ENCODE measurements at places on chromosomes 2 and 18.

DNA sequence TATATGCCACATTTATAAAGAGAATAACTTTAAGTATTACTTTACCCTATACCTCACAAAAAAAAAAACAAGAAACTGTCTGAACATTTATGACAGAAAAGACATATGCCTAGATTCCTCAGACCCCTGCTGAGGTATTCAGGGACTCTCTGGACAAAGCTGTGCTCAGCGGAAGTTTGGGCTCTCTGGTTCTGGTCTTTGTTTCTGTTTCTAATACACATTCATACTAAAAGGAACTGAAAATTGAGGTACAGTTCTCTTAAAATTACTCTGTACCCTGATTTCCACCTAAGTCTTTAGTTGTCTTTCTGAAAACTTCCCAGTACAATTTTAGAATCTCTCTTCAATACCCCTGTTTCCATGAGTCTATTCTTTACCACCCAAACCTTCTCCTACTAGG lies 160.3 kb downstream of the IKZF2 start:
- DNase-seq, result no peak

GRCh38 chr2:226325526-226325925 lies 474.1 kb downstream of the IRS1 start:
- DNase-seq, result no peak

- DNase-seq, result no peak
These were observed 143.4 kb downstream of the RBM43 start for GRCh38 chr2:151118269-151118668.

DNA sequence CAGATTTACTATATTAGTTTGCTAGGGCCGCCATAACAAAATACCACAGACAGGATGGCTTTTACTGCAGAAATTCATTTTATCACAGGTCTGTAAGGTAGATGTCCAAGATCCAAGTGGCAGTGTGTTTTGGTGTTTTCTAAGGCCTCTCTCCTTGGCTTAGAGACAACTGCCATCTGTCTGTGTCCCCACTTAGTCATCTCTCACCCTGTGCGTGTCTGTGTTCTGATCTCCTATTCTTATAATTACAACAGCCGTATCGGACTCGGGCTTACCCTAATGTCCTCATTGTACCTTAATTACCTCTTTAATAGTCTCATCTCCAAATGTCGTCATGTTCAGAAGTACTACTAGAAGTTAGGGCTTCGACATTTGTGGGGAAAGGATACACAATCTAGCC lies 362.3 kb upstream of the CDH19 start:
- DNase-seq, result no peak

GRCh38 chr2:162298669-162299335 lies 19.7 kb downstream of the IFIH1 start:
- DNase-seq, result no peak

DNA sequence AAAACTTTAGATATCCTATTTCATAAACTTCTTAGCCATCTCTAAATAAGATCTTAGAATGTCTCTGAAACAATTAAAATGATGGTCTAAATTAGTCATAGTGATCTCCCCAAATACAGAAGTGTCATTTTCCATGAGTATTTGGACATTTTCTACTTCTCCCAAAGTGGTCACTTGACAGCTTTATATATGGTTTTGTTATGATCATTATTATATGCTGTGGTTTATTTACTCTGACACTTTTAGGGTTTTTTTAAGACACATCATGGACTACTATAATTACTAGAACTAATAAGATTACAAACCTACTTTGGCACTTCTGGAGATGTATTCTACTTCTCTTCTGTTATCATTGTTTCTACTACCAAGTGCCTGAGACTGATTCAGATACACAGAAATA lies 47.1 kb downstream of the SLC25A12 start:
- DNase-seq, result no peak

DNA sequence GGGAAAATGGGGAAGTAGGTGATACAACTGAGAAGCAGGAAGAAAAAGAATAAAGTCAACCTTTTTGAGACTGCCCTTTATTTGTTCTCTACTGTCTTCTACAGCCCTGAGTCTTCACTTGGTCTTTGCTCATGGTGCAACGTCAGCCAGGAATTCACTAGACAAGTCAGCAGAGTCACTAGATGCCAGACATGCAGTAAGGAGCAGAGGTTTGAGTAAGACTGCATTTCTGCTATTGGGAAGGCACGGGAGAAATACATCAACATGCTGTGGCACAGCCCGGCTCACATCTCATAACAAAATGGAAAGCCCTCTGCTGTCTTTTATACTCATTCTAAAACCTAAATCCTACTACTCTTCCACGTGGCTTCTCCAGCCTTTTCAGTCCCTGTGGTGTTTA lies 67.1 kb downstream of the PRELID3A start:
- DNase-seq, result no peak

DNA sequence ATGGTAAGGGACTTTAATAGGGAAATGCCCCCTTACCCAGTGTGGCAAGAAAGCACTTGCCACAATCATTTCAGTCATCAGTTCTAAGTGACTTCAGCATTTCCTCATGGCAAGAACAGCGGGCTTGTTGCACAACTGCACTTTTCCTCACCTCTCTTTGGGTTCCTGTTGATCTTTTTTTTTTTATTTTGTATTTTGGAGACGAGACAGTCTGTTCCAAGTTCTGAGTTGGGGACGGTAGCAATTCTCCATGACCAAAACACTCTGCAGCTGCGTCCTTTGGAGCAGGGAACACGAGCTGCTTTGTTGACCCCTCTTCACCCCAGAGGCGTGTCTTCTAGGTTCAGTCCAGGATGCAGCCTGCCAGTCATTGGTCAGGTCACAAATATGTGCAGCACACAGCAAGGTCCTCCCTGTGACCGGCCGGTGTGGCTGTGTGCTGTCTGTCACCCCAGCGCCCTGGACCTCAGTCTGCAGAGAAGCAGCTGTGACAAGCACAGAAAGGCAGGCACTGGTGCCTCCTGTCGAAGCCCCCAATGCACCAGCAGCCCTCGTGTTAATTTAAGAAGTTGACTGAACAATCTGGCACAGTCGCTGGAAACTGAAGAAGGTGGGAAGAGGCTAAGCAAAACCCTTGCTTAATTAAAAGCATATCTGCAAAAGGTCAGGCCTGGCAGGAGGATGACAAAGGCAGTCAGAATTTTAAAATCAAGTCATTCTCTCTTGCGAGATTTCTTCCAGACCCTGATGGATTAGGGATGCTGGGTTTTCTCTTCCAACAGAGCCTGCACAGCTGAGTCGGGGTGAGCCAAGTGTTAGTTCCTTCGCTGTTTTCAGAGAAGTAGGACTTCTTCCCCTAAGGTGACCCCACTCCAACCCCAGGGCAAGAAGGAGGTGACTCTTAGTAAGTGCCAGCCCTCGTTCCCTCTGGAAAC lies 96.7 kb upstream of the COPS8 start:
- no peak for DNase-seq

DNA sequence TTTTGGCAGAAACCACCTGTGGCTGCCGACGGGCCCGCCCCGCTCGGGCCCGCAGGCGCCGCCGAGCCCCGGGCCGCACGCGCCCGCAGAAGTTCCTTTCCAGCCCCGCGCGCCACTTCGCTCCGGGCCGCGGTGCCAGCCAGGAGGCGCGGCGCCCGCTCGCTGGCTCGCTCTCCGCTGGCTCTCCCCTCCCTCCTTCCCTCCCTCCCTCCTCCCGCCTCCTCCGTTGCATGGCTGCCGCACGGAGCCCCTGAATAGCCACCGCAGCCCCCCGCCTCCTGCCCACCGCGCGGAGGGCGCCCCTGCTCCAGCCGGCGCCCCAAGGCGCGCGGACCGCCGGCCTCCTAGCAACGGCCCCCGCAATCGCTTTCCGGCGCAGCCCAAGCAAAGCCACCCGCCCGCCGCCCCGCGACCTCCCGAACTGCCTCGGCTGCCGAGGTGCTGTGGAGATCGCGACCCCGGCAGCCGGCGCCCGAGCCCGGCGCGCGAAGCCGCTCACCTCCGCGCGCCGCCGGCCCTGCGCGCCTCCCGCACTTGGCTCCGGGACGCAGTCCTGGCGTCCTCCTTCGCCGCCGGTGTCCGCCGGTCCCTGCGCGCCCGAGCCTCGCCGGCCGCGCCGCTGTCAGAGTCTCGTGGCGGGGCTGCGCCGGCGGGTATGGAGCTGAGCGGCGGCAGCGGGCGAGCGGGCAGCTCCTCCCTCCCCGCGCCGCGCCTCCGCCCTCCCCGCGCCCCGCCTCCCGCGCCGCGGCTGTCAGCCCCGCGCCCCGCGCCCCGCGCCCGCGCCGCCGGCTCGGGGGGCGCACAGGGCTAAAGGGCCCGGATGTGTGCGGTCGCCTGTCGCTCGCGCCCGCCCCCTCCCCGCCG lies at the start of gene ZBTB7C:
ZBTB7C (minus strand) TSS at position 657 of the 864 bp plus-strand sequence.
- DNase-seq, result no peak

- DNase-seq, result no peak
These were observed 249.4 kb downstream of the NRXN1 start for GRCh38 chr2:50782543-50782942.

GRCh38 chr18:45173327-45173726 lies 441.9 kb upstream of the SLC14A2 start:
- no peak for DNase-seq

GRCh38 chr2:201004370-201004769 lies 40.9 kb upstream of the ORC2 start:
- no peak for DNase-seq

DNA sequence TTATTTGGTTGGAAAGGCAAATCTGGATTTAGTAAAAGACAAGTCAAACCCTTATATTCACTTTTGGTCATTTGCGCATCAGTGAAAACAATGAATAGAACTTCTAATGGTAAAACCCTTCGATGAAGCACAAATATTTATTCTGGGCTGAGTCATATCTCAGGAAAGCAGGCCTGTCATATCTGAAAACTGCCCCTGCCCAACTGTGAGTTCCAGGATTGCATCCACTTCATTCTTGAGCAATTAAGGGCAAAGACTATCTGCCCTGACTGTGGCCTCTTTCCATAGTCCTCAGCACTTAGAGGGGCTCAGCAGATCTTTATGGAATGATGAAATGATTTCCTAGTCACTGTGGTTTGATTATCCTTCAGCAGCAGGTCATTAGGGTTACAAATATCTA lies 795.2 kb upstream of the ID2 start:
- DNase-seq, result no peak

DNA sequence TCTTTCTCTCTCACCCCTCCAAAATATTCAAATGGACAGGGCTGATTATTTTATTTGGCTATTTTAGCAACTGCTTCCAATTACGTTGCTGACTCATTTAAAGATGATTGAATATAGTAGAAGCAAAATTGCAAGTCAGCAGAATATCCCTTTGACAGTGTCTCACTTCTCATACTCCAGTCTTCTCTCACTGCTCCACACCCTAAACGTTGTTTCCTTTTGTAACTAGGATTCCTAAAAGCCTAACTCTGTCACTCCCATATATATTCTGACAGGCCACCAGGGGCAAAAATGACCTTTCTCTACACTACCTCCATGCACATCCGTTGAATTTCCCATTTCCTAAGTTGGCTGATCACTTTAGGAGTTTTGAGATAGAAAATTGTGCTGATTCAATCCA lies 351.1 kb downstream of the RND3 start:
- DNase-seq, result no peak

GRCh38 chr18:54222922-54223567 lies 1.4 kb downstream of the MBD2 start:
- no peak for DNase-seq

DNA sequence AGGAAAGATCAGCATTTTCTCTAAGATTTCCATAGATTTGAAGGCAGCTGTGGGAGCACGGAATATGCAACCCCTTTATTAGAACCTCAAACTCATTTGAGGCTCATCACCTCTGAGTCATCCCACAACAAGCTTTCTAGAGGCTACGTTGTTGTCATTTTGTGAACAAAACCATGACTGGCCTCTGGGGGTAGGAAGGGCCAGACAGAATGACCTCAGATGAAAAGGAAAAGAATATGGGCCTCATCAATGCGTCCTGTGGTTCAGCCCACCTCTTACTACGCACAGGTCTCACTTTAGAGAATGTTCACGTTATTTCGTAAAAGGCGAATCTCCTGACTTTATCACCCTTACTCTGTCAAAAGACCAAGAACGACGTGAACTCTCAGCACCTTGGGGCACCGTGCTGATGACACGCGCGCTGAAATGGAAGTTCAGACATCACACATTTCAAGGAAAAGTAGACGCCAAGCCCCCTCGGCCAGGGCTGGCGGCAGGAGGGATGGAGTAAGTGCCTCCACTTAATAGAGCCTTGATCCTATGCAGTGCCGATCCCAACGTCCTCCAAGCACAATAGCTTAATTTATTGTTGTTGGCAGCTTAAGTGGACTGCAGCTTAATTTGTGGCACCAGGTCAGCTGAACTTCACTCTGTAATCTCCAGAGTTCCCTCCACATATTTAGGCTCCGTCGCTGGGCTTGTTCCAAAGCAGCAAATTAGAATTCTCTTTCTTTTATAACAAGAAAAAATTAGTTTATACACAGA lies 208.3 kb downstream of the EIPR1 start:
- DNase-seq, result no peak

DNA sequence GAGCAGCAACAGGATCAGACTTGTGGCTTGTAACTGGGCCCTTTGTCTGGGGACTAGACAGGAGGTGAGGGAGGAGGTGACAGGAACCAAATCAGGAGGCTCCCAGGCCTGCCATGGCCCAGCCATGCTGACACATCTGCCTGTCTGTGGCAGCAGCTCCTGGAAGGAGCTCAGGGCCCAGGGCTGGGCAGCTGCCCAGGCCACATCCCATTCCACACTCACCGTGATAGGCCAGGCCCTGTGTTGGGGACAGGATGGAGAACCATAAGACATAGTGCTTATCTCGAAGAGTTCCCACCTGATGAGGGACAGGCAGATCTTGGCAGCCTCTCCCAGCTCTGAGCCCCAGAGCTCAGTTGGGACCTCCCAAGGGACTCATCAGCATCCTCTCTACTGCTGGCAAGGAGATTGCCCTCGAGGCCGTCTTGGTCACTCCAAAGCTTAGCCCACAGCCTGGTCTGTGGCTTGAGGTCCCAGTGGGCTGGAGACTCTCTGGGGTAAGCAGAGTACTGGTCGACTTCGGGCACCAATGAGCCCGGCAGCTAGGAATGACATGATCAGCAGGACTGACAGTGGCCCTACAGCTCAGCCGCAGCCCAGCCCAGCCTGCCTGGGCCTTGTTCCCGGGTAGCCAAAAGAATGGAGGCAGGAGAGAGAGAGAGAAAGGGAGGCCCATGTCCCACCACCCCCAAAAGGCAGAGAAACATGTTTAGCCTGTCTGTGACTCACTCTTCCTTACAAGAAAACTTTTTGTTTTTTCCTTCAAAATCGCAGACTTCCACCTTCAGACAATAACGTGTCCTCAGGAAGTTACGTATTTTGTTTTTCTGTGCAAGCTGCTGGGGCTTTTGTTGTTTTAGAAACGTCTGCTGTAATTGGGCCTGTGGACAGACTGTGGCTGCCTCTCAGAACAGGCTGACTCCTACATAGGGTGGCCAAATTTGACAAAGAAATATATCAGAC lies 82.1 kb downstream of the HS1BP3 start:
- no peak for DNase-seq

- no peak for DNase-seq
These were observed 497.1 kb upstream of the KLHL29 start for GRCh38 chr2:22887845-22888244.

- DNase-seq, result no peak
These were observed 3.7 kb upstream of the LRP2 start for GRCh38 chr2:169366066-169366465.

DNA sequence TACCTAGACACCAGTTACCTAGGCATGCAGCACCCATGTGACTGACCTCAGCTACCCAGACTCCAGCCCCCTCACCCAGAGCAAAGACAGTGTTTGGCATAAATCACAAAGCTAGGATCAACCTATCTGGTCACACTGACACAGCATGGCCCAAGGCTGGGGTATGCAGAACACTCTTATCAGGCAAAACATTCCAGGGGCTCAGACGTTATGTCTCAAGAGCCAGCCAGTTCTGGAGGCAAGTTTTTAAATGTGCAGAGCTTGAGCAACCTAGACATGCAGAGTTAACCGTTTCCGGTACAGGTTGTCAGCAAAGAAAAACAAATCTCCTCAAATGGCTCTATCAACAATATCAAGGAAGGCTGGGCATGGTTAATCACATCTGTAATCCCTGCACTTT lies 92.8 kb downstream of the AP1S3 start:
- no peak for DNase-seq
